ENCODE measurements at places on chromosomes 2 and 18. TPM values are rescaled to one million over a fixed set of nuclear protein-coding genes. Genes with fewer than 3 reads are reported as not detected.

- peak; percentile 50 for DNase-seq
These were observed 29.4 kb upstream of the YWHAQ start for GRCh38 chr2:9660154-9660553.

PLA2R1 gene
- total RNA-seq, result 4.4 TPM

GRCh38 chr2:234191819-234192407 lies 141.4 kb downstream of the SPP2 start:
- no peak for DNase-seq

DNA sequence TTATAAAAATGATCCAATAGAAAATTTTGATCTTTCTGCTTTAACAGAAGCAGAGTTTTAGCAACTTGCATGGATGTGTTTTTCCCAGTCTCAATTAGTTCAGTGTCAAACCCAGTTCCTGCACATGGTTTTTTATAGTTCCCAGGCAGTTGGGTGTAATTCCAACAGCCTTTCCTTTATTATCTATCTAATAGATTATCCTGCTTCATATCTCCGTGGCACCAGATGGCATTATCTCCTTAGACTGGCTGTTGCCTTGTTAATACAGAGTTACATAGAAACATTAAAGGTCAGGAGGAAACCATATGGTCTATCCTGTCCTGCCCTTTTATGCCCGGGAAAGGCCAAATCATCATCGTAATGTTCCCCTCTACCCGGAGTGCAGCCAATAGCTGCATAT lies 400.9 kb upstream of the SMIM21 start:
- DNase-seq, result no peak

GRCh38 chr2:33363325-33364298 lies 112.8 kb upstream of the RASGRP3 start:
- no peak for DNase-seq

- no peak for DNase-seq
These were observed 252.4 kb upstream of the ZNF521 start for GRCh38 chr18:25604196-25604893.

GRCh38 chr2:45070113-45070652 lies 60.9 kb upstream of the SIX2 start:
- DNase-seq, result no peak

- no peak for DNase-seq
These were observed 88.3 kb upstream of the ITGB6 start for GRCh38 chr2:160288324-160288723.

MBD1 gene
- total RNA-seq, result 150 TPM

- no peak for DNase-seq
These were observed 224.0 kb upstream of the SIX2 start for GRCh38 chr2:45233301-45233700.

DNA sequence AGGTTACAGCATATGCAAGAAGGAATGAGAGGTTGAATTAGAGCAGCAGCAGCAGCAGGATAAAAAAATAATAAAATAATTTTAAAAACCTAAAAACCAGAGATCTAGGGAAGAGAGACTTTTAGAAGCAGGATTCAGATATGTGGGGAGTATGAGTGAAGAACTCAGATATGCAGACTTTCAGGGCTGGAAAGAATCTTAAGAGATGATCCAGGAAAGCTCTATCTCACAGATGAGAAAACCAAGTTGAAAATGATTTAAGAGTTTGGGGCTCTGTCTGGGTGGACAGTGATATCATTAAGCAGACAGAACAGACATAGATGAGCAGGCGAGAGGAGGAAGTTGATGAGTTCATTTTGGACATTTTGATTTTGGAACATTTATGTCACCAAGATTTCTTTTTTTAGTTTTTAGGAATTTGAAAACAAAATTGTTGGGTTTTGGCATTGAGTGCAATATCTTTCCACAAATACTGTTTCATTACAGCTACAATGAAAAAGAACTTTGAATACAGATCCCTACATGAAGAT lies 31.8 kb downstream of the BCL2 start:
- no peak for DNase-seq

CCDC121 gene
- 1.3 TPM for total RNA-seq

- DNase-seq, result no peak
These were observed 2.9 kb downstream of the ANKMY1 start for GRCh38 chr2:240554767-240555493.

ZNF236 gene
- total RNA-seq, result 15.2 TPM

Measured in upper lobe of left lung (tissue), 6 donors.